IPS DF 19.7 (cell line): ENCODE measurements at places on chromosomes 2 and 18.

GRCh38 chr2:190497428-190497827 is 37.1 kb downstream of the NEMP2 start:
- no peak for DNase-seq

GRCh38 chr2:155645791-155646190 is 686.7 kb downstream of the NR4A2 start:
- DNase-seq, result no peak

DNA sequence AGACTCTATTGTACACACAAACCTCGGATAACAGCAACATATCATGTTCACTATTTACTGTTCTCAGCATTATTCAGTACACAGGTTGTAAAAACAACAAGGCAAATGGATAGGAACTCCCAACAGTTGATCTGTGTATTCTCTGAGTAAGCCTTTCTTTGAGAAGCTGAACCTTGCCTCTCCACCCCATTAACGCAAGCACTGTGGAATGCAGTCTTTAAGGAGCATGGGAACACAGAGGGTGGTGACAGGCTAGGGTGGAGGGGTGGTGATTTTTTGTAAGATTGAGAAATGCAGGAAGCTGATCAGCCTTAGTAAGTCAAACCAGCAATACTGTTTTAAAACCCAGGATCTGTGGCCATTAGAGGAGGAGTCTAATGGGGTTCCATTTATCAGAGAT is 19.6 kb upstream of the SERPINB11 start:
- peak; percentile 15 for DNase-seq

DNA sequence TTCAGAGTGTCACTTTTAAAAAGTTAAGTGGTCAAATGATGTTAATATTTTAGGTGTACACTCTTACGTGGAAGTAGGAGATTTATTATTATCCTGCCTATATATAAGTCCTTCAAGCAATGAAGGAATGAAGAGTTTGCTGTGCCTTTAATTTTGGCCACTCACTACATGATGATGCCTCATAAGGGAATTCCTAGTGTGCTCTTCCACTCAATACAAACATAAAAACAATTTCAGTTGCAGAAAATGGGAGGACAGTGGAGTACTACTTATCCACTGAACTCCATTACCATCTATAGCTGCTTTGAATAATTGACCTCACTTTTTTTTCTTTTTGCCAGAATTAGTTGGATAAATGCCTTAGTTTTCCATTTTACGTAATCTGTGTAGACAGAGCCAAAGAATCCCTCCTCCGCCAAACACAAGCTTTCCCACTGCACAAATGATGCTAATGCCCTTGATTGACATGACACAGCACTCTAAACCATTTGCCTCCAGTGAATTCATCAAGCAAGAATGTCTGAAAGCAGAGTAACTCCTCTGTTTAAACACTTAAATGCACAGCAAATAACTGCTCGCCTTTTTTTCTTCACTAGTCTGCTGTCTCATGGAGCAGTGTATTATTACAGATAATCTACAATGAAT is 751.1 kb upstream of the FANCL start:
- no peak for DNase-seq

GRCh38 chr2:28269019-28269784 is 123.5 kb upstream of the FOSL2 start:
- no peak for DNase-seq

GRCh38 chr2:46373238-46373637 is 76.0 kb downstream of the EPAS1 start:
- DNase-seq, result no peak

DNA sequence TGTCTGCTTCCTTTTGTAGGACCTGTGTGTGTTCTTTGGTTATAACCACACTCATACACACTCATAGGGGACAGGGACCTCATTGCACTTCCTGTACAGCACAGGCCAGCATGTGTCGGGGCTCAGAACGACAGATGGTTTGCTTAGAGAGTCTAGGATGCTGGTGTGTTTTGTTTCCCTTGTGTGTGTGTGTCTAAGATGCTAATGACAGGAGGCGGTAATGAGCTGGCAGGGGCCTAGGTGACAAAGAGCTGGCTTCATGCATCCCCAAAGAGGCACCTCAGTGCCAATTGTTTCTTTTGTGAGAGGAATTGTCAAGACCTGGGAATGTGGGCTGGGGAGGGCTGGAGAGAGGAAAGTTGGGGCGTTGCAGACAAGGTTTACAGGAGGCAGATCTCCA is 66.6 kb downstream of the CELF4 start:
- no peak for DNase-seq
